ENCODE measurements at places on chromosomes 4 and X. TPM values are rescaled to one million over a fixed set of nuclear protein-coding genes. Genes with fewer than 3 reads are reported as not detected.

CTAG1B gene
- total RNA-seq = not detected

DNA sequence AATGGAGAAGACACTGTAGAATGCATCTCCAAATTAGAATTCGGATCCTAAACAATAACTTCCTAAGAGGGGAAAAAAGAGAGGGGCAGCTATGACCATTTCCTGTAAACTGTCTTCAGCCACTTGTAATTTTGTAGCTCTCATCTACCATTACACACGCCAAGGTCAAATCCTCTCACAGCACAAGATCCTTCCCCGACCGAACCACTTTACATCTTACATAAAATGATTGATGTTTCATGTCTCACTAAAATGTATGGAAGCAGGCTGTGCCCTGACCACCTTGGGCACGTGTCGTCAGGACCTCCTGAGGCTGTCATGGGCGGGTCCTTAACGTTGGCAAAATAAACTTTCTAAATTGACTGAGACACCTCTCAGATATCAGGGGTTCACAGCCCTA lies 24.1 kb upstream of the PBDC1 start:
- no peak for DNase-seq

RPS3A gene
- 4,820 TPM for total RNA-seq

GRCh38 chrX:48684134-48684533 lies 535 bp downstream of the WAS start:
- no peak for DNase-seq

DNA sequence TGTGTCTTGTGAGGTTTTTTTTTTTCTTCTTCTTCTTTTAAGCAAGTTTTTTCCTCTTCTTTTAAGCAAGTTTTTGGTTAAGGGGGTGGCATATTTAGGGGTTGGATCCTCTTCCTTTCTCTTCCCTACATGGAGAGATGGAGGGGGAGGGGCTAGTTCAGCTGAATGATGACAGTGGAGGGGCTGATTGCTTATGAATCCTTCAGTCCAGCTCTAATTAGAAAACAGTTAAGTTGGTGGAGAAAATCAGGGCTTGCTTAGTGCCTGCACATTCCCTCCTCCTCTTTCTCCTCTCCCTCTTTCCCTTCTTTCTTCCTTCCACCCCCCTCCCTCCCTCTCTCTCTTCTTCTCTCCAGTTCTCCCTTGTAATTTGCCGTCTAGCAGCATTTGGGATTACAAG lies 4.4 kb upstream of the HAND2 start:
- DNase-seq = no peak

- peak; percentile 14 for DNase-seq
Measured at GRCh38 chr4:99180382-99181070, 36.4 kb upstream of the ADH4 start.

DNA sequence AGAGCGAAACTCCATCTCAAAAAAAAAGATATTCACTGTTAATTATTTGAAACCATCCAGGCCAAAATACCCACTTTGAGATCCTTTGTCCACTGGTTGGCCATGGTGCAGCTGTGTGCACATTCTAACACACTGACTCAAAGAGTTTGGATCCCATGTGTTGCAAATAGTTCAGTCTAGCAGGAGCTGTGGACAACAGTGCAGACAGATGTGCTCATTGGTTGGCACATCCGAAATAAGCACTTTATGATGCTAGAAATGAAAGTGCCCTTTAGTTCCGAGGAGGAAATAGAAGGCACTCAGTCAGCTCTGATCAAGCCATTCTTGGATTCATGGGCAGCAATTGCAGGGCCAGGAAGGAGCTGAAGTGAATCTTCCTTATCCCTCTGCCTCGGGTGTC lies 63.0 kb upstream of the TMEM150C start:
- no peak for DNase-seq

- DNase-seq = no peak
Measured at GRCh38 chr4:177473991-177474390, 31.8 kb upstream of the AGA start.

DGKK gene
- total RNA-seq = not detected

FAM9C gene
- not detected for total RNA-seq

DNA sequence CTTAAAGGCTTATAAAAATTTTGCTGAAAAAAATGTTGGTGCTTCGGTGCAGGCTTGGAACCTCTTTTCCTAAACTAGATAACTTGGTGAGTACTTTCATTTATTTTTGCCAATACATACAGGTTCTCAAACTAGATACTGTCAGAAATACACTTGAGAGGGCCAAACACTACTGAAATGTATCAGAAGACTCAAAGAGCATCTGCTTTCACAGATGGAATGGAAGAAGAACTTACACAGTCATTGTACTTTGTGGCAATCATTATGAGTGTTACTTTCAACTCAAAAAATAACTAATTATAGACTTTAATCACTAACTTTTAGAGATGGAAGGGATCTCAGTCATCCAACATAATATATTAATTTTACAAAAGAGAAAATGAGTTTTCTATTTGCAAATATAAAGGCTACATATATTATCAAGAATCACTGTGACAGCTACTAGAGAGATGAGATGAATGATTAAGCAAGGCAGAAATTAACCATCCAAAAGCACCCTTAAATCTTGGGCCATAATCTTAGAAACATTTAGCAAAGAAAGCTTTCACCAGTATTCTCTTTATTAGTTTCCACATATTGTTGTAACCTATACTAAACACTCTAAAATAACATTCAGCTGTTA lies 1.0 kb downstream of the ENAM start:
- DNase-seq = no peak

GRCh38 chr4:6115342-6115741 lies 85.0 kb downstream of the JAKMIP1 start:
- no peak for DNase-seq

DNA sequence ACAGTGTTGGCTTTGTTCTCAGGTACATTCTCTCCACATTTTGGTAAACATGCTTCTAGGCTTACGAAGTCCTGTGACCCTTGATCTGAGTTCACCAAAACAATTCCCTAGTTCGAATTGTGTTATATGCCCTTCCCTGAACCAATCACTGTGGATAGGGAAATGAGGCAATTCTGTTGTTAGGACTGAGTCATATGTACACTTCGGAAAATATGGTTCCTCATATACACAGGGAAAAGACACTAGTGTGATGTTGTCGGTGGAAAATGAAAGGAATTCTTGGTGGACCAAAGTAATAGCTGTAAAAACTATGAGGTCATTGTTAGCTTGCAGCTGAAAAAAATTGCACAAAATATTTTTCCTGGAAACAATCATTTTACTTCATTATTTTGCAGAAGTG lies 46.6 kb upstream of the MAGEC2 start:
- no peak for DNase-seq

PCDH18 gene
- total RNA-seq = 1.2 TPM

DNA sequence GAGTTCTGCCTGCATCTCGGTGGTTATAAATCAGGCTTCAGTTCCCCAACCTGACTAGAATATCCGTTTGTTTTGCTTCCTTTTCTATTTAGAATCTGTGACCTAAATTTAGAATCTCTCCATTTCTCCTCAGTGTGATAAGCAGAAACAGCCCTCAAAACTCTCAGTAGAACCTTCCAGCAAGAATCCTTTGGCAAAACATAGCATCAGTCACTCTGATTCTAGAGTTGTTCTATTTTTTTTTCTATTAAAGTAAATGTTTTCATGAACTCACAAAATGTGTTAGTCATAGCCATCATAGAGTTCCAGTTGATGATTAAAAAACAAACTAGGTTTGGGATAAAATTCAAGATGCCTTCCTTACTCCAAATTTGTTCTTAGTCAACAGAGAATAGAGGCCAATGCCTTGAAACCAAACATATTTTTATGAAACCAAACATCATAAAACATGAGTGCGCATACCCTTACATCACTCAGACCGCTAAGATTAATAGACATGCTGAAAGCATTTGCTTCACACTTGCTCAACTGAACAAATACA lies 13.2 kb upstream of the C1QTNF7 start:
- DNase-seq = no peak

GRCh38 chr4:140046016-140046415 lies 108.0 kb downstream of the MAML3 start:
- no peak for DNase-seq

- DNase-seq = no peak
Measured at GRCh38 chrX:40445691-40446090, 135.1 kb upstream of the ATP6AP2 start.

DOK7 gene
- 4.5 TPM for total RNA-seq

DNA sequence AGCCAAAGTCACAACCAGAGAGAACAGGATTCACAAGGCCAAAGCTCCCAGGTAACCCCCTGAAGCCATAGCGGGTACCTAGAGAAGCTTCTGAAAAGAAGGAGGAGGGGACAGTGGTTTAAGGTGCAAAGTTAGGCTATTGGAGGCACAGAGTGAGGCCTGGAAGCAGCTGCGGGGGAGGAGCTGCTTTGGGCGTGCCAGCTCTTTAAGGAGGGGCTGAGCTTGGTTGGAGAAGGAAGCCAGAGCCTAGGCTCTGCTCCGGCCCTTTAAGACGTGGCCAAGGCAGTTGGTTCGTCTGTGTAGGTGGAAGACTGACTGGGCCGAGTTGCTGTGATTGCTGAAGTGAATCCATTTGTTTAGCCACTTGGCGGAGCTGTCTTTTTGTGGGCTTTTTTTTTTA lies 1.5 kb downstream of the KLF8 start:
- DNase-seq = peak; percentile 7

USP51 gene
- total RNA-seq = 2.0 TPM

MAGEH1 gene
- total RNA-seq = 22.5 TPM

- no peak for DNase-seq
Measured at GRCh38 chr4:176036585-176037205, 28.9 kb upstream of the WDR17 start.

GRCh38 chr4:44985152-44985551 lies 258.8 kb upstream of the GNPDA2 start:
- DNase-seq = no peak

DNA sequence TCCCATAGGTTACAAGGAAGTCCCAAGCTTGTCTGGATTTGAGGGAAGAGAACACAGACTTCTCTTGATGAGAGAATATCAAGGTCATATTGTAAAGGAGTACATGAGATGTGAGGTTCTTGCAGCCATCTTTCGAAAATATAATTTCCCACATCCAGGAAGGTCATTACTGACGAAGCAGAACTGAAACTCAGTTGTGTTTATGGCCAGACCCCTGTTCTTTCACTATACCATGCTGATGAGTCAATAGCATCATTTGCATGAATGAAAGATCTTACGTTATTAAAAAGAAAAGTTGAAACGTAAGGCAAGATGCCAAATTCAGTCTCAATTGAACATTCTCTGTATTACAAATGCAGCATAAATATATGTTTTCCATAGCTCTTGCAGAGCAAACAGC lies 14.2 kb upstream of the CCDC149 start:
- DNase-seq = no peak

DNA sequence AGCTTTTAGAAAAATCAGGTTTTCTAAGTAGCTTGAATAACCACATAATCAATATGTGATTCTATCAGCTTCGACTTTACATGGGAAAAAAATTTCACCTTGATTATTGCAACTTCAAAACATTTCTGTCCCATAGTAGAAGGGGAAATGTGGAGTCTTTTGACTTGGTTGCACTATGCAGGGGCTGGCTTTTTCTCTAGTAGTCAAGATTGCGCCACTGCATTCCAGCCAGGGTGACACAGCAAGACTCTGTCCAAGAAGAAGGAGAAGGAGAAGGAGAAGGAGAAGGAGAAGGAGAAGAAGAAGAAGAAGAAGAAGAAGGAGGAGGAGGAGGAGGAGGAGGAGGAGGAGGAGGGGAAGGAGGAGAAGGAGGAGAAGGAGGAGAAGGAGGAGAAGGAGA lies 84.9 kb downstream of the MAML3 start:
- no peak for DNase-seq

GRCh38 chr4:48342606-48342880 lies 1.2 kb downstream of the SLAIN2 start:
- DNase-seq = no peak

DNA sequence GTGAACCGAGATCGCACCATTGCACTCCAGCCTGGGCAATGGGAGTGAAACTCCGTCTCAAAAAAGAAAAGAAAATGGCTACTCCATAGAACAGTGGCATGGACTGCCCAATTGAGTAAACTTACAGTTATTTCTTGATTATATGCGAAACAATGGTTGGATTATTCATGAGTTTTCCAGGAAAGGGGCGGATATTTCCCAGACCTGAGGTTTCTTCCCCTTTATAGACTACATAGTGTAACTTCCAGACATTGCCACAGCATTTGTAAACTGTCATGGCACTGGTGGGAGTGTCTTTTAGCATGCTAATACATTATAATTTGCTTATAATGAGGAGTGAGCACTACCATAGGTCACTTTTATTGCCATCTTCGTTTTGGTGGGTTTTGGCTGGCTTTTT lies 14.1 kb upstream of the MRPL1 start:
- DNase-seq = no peak

- no peak for DNase-seq
Measured at GRCh38 chrX:9846631-9847030, 60.4 kb downstream of the SHROOM2 start.

- DNase-seq = no peak
Measured at GRCh38 chr4:100421361-100421978, 96.4 kb downstream of the EMCN start.

DNA sequence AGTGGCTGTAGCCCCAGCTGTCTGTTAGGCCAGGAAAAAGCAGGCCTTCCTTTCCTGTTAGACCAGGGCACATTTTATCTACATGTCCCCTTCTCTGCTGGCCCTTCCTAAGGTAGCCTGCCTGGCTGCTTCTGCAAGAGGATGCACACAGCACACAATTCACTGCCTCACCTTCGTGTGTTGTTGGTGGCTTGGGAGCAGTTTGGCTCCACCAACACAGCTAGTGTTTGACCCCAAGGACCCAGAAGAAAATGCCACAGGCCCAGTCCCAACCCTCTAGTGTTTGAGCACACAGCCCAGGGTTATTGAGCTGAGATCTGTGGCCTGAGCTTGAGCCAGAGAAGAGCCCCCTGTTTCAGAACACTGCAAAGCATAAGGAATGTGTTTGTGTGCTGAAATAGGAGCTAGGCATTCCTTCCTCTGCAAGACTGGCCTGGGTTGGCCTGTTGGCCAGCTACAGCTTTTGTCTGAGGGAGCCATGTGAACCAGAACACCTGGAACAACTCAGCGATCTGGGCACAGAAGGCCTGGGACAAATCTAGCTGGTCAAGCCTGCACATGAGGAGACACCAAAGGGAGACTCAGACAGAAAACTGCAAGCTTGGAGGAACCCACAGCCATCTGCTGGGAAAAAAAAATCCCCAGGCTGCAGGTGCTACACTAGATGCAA lies 26.4 kb downstream of the MAGEE1 start:
- DNase-seq = no peak
